Fibroblast of skin of abdomen (primary cell): ENCODE measurements at places on chromosomes 7 and 10.

- DNase-seq, result no peak
These were observed 179.8 kb downstream of the IPMK start for GRCh38 chr10:58087896-58088295.

GRCh38 chr7:92737706-92738105, 98.7 kb downstream of the CDK6 start:
- DNase-seq, result no peak

DNA sequence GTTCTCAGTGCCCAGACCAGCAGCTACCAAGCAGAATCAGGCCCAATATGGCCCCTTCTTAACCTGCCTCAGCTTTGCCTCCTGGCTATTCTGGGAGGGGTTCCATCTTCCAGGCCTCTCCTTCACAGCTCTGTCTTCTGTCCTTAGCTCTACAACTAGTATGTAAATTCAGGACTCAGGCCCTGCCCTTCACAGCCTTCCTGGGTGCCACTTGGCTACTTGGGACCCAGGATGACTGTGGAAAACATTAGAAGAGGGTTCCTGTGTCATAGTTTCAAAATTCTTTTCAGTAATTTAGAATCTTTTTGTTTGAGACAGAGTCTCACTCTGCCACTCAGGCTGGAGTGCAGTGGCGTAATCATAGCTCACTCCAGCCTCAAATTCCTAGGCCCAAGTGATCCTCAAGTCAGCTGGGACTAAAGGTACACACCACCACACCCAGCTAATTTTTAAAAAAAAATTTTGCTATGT, 33.2 kb upstream of the PAPSS2 start:
- DNase-seq, result no peak

DNA sequence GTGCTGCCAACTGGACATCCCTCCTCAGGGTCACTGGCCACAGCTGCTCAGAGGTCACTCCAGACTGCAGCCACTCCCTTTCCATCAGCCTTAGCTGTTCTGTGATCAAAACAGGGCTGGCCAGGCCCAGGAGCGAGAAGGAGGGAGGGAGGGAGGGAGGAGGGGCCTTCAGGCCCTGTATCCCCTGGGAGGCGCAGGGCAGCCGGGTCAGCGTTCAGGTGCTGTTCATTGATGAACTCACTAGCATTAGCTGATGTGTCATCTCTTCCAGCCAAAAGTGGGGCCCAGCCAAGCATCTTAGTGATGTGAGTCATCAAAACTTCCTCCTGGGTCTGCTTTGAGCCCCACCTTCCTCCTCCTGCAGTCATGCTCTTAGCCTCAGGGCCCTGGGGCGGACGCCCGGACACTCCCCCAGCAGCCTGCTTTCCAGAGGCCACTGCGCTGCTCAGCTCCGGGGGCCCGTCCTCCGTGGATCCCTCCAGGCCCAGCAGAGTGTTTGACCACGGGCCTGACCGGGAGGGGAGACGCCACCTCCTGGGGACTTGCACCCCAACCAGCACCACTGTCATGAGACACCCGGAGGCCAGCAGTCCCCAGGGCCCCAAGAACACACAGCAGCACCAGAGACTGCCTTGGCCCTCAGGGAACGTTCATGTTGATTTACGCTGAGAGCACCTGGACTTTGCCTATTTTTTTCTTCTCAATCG, 149.2 kb downstream of the PRKAG2 start:
- peak; percentile 96 for DNase-seq

DNA sequence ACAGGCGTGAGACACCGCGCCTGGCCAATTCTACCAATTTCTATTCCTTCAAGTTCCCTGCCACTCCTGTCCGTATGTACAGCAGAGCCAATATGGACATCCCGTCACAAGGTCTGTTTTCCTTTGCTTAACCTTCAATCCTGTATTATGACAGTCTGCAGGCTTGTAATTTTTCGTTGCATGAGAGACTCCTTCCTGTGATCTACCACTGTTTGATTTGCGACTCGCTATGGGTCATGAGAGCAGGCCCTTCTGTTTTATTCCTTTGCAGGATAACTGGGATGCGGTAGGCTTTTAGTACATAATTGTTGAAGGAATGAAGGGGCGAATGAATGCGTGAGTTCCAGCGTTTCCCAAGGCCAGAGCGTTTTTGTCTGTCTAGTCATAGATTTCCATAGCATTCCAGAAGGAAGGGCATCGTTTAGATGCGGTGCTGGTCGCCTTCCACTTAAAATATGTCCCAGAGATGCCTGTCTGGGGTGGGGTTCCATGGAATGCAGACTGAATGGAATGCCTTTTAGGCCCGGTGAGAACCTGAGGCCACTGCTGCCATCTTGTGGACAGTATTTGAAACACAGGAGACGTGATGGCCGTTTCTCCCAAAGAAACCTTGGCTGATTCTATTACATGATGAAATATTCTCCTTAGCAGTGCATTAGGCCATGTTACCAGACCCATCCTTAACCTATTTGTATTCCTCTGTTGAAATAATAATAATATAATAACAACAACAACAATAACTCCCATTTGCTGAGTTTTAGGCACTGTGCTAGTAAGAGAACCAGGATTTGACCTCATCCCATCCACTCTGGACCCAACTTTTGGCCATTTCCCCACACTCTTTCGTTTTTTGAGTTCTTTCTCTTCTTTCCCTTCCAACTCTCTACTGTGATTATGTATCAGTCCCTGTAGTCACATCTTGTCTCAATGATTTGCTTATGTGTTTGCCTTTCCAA, 193.2 kb downstream of the MYOF start:
- peak; percentile 97 for DNase-seq

DNA sequence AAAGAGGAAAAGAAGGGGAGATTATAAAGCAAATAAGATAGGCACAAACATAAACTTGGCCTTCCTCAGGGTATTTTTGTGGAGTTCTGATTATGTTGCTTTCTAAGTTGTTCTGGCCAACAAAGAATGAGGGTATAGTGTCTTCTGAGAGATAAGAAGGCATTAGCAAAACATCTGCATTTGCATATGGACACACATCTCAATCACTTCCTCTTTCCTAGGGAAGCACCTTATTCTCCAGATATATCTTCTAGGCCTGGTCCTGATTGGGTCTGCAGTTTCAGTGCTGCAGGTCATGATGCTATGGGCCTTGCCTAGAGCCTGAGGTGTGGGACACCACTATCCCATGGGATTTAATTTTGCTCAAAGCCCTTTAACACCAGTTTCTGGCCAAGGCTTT, 308.8 kb upstream of the PHYHIPL start:
- DNase-seq, result no peak

- no peak for DNase-seq
These were observed 15.1 kb upstream of the AKR1B10 start for GRCh38 chr7:134512271-134512670.

DNA sequence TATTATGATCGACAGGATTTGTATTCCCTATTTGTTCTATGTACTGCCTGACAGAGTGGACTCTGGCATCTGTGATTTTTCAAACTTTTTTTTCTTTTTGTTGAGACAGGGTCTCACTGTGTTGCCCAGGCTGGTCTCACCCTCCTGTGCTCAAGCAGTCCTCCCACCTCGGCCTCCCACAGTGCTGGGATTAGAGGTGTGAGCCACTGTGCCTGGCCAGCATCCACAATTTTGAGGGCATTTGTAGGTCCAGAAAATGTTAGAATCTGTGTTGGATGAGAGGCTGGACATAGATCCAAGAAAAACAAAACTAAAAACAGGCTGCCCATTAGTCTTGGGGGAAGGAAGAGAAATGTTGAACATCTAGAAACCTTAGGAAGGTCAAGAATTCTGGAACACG, 34.3 kb downstream of the SGPL1 start:
- peak; percentile 37 for DNase-seq

DNA sequence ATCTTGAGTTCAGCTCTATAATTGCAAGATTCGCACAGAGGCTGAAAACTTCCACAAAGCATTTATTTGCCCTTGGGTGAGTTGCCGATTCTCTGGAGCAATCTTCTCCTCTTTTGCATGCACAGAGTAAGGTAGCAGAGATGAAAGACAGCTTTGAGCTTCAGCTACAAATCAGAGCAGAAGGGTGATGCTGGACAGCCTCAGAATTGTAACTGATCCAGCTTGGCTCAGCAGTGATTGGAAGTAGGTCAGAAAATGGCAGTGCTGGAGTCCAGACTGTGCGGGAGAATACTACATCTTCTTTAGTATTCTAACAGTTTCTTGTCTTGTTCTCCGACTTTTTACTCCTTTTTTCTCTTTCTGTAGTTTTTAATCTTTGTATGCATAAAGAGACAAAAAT, 55.4 kb upstream of the CDC14C start:
- no peak for DNase-seq

- DNase-seq, result no peak
These were observed 175.3 kb downstream of the LCOR start for GRCh38 chr10:97007417-97007816.

- DNase-seq, result no peak
These were observed 199.4 kb upstream of the TCF7L2 start for GRCh38 chr10:112750427-112751167.
